ENCODE measurements at places on chromosomes 7 and 10.

DNA sequence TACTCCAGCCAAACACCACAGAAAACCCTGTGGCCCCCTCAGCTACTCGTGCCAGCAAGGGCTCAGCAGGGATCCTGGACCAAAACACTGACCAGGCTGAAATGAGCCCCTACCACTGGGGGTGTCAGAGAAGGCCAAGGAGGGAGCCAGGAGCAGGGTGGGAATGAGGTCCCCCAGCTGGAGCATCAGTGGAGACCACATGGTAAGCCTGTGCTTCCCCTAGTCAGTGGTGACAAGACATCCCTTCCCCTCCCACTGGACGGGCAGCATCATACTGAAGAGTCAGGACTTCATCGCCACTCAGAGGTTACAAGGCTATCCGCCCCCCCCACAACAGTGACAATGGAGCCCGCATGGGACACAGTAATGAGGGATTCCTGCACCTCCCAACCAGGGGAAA is 99.6 kb downstream of the LHPP start:
- no peak for DNase-seq

GRCh38 chr10:66917104-66917503 is 8.7 kb upstream of the LRRTM3 start:
- no peak for DNase-seq

DNA sequence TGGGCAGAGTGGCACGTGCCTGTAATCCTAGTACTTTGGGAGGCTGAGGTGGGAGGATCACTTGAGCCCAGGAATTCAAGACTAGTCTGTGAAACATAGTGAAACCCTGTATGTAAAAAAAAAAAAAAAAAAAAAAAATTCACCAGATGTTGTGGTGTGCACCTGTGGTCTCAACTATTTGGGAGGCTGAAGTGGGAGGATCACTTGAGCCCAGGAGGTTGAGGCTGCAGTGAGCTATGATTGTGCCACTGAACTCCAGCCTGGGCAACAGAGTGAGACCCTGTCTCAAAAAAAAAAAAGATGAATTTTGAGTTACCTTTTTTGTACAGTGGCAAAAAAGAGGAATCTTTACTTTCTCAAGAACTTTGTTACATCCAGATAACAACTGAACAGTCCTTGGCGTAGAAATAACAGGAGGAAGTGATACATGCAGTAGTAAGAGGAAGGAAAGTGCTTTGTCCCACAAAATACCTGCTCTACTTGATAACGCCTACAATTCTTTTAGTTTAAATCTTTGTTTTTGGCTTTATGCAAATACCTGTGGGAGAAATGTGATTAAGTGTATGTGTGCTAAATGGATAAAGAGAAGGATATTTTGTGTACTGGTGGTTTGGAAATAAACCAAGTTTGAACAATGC is 29.3 kb downstream of the SPAG6 start:
- no peak for DNase-seq

DNA sequence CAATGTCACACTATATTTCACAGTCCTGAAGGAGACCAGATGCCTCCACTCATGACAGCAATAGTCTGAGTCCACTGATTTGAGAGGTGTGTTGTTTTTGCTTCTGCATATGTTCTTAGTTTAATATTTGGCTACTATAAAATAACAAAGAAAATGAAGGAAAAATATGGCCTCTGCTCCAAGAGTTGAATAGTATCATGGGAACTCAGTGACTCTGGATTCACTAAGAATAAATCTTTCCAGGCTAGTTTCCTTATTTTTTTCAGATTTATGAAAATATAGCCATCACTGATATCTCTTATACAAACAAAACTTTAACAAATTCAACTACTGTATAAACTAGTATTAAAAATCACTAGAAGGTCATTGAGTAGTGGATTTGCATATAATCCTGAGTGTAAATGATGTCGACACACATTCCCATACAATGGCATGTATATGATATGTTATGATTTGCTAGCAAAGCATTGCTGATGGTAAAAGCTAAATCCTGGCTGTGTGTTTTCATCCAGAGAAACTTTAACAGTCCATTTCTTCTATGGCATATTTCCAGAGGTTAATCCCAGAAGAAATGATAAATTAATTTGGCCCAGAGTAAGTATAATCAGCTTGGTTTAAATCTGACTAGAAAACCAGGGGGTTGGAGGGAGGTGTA is 66.0 kb upstream of the VIPR2 start:
- no peak for DNase-seq

DNA sequence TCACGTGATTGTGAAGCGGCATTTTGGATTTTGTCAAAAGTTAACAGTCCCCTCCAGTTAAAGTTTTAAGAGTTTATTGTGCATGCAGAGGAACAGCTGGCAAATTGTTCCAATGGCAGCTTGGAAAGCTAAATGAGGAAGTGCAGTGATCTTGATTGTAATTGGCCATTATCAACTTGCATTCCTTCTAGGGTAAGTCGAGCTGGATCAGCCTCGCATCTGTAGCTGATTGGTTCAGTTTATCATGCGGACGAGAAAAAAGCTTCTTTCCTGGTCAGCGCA is 566 bp downstream of the ZNF789 start:
- DNase-seq, result peak; percentile 32

DNA sequence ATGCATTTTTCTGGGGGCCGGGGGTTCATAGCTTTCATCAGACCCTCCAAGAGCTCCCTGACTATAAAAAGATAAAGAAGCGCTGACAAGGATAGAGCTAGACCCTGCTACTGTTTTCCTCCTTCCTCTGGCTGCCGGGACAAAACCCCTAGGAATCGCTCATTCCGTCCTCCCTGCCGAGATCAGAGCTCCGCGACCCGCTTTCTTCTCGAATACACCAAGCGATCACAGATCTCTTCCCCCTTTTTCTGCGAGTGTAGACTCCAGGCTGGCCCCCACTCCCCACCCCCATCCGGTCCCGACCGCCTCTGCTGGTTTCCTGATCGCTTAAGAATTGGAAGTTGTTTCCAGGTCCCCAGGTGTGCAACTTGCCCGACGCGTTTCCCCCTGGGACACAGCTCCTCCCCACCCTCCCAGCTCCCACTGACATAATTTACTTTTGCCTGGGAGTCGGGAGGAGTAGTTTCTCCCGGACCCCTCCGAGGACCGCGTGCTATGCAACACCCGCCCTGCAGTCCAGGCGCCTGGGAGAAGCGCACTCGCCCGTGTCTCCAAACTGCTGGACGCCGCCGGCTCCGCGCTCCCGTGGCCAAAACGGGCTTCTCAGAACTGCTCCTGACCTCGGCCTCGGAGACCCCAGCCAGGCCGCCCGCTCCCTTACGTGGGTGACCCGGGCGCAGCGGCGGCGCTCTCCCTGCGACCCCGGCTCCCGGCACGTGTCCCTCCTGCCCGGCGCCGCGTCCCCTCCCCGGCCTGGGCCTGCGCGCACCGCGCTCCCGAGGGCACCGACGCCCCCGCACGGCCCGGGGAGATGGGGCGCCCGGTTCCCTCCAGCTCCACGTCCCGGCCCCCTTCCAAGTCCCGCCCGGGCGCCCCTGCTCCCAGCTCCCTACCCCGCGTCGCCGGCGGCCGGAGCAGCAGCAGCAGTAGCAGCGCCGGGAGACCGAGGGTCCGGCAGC is 552 bp downstream of the IL15RA start:
- DNase-seq, result peak; percentile 38

DNA sequence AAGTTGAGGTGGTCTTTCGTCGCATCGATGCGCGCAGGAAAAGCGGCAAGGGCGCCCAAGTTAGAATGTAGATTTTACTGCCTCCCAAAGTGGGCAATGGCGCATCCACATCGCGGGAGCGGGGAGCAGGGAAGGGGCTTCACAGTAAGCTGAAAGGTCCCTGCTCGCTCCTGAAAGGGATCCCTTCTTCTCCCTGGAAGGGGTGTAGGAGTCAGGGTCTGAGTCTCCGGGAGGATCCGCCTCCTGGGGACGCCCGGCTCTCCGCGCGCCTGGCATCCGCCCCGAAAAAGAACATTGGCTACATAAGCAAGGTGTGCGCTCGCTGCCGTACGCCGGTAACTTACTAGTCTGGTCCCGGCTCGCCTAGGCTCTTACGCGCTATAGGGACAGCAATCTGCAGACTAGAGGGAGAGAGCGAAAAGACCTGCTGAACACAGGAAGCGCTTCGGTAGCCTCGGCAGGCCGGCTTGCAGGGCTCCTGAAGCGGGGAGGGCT is 804 bp downstream of the UNC5B start:
- peak; percentile 7 for DNase-seq

DNA sequence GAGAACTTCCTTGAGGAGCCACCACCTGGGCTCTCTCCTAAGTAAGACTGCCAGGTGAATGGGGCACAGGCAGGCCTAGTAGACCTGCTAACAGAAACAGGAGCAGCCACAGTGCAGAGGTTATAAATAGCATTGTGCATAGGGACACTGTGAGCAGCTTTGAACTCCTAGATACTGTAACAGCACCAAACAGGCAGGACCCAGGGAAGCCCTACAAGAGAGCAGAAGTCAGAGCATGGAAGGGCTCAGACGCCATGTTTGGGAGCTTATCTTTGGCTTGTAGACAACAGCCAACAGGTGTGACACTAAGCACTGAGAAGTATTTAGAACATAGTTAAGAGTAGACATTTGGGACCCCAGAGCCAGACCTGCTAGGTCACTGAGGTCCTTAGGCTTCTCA is 14.5 kb downstream of the XRCC2 start:
- no peak for DNase-seq

DNA sequence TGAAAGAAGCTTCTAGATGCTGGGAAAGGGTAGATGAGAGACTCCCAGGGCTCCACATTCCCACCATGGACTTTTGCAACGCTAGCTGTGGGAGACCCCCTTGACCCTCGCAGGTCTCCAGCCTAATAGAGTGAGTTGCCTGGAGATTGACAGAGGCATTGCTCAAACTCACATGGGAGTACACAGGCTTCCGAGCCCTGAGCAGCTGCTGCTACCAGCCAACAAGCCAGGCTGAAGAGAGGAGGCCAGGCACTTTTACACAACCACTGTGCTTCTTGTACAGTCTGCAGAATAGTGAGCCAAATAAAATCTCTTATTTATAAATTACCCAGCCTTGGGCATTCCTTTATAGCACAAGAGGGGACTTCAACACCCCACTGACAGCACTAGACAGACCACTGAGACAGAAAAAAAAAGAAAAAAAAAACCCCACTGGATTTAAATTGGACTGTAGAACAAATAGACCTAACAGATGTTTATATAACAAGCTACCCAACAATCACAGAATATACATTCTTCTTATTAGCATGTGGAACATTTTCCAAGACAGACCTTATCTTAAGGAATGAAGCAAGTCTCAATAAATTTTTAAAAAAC is 146.2 kb downstream of the ZFAND4 start:
- DNase-seq, result no peak

GRCh38 chr10:114043532-114044246 is at the start of gene ADRB1:
Gene ADRB1, plus strand, starts transcription at chr10:114043866. Its CDS starts 267 bp downstream, at chr10:114044133.
- DNase-seq, result peak; percentile 51

DNA sequence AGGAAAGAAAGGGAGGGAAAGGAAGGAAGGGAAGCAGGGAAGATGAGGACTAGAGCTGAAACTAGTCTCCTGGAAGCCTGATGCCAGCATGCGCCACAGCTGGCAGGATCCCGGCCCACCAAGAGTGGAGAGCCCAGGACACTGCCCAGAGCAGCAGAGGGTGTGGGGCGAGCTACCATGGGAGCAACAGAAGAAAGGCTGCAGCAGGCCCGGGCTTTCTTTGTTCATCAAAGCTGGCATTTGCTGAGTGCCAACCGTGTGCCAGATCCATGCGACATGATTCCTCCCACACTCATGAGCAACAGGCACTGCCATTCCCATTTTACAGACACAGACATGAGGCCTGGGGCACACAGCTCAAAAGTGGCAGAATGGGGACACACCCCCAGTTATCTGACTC is 68.9 kb downstream of the FAM53B start:
- DNase-seq, result no peak

- no peak for DNase-seq
Measured at GRCh38 chr10:69866246-69866687, 64.6 kb downstream of the COL13A1 start.

DNA sequence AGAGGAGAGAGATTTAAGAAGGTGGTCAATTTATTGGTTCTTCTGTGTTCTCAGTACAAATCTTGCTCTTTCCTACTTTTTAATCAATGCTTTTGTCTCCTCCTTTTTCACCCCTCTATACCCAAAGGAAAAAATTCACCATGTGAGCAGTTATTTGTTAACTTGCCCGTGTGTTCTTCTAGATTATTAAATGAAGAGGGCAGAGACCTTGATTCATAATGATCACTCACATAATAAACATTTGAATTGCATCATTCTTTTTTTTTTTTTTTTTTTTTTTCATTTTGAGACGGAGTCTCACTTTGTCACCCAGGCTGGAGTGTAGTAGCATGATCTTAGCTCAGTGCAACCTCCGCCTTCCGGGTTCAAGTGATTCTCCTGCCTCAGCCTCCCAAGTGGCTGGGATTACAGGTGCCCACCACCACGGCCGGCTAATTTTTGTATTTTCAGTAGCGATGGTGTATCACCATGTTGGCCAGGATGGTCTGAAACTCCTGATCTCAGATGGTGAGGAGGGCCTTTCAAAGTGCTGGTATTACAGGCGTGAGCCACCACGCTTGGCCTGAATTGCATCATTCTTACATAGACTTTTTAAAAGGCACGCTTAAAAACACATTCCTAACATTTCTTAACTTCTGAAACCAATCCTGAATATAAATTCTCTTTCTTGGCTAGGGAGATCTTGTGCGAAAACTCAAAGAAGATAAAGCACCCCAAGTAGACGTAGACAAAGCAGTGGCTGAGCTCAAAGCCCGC is 3.6 kb downstream of the GARS1 start:
- no peak for DNase-seq

- DNase-seq, result peak; percentile 13
Measured at GRCh38 chr7:130458257-130458656, 17.4 kb upstream of the CEP41 start.

DNA sequence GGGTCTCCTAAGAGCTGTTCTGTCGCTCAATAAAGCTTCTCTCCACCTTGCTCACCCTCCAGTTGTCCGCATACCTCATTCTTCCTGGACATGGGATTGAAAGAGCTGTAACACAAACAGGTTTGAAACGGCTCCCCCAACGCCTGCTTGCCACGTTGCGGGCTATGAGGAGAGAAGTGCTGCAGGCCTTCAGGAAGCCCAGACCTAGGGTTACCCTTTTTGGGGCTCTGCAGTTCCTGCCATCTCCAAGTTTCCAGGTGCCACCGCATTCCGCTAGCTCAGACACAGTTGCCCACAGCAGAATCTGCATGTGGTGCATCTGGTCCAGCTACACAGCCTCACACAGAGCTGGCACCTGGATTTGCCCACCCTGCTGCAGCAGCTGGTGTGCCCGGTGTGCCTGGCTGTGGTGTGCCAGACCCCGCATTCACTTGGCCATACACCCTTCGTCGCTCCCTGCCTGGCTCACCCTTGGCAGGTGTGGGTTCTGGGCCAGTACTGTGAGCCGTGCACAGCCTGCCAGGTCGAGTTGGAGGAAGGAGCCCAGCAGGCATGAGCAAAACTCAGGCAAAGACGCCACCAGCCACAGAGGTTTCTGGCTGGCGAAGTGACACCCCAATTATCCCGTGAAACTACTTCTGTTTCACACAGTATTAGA is 253.2 kb upstream of the SEMA3A start:
- DNase-seq, result no peak

- DNase-seq, result no peak
Measured at GRCh38 chr7:79820387-79820786, 314.2 kb upstream of the GNAI1 start.

Measured in CD4-positive, alpha-beta T cell treated with Interleukin-12 subunit alpha and Interleukin-12 subunit beta, for 1 hour (primary cell).